ENCODE measurements at places on chromosomes 1 and 21. TPM values are rescaled to one million over a fixed set of nuclear protein-coding genes. Genes with fewer than 3 reads are reported as not detected.

DNA sequence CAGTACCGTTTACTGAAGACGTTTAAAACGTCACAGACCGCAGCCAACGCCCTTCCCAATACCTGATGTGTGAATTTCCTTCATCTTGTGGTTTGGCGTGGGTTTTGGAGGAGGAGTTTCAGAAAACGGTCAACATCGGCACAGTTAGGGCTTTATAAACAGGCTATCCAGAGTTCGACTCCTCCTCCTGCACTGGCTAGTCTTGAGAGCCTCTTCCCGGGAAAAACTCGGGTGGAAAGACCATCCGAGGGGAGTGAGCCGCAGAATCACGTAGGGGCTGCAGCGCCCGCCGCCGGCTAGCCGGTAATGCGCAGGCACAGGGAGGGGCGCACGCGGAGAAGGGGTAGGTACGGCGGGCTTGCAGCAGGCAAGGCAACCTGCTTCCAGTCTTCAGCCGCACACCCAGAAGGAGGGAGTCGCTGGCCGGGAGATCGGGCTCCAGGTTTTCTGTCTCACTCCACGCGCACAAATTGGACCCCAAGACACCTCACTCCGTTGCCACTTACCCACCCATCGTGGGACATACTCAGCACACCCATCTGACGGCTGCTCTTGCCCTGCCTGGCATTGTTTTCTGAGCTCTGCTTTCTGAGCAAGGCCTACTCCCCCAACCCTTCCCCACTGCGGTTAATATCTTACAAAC, 25.4 kb downstream of the SLC19A2 start:
- no peak for DNase-seq

DNA sequence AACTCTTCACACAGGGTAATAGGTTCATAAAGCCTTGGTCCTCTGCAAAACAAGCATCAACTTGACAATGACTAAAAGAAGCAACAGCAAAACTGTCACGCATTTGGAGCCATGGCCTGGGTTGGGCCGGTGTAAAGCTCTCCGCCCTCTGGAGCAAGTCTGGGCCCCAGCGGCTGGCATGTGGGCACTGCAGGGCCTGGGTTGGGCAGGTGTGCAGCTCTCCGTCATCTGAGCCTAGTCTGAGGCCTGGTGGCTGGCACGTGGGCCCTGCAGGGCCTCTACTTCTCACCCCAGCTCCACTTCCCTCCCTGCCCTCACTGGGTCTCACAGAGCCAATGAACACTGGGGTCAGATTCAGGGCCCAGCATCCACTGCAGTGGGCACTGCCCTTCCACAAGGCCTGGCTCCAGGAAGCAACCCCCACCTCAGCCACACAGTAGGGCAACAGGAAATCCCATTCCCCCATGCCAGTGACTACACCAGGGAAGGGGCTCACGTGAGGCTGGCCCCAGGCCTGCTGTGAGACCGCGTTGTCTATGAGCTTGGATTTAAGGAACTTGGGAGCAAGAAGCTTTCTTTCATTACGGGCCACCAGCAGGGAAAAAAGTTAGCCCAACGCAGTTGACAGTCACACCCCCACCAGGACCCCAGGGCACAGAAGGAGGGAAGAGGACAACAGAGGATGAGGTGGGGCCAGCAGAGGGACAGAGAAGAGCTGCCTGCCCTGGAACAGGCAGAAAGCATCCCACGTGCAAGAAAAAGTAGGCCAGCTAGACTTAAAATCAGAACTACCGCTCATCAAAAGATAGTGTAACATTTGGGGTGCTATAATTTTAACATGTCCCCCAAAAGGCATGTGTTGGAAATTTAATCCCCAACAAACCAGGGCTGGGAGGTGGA, 52.7 kb downstream of the NPHP4 start:
- no peak for DNase-seq

SLC9C2 gene
- total RNA-seq: 0.16 TPM

GRCh38 chr1:47424336-47424982, 8.4 kb downstream of the FOXE3 start:
- DNase-seq: no peak

GRCh38 chr1:22689505-22689904, 21.1 kb upstream of the EPHB2 start:
- no peak for DNase-seq

PAQR6 gene
- total RNA-seq: 1.4 TPM

GRCh38 chr1:244460197-244460596, 876 bp upstream of the CATSPERE start:
- no peak for DNase-seq

DNA sequence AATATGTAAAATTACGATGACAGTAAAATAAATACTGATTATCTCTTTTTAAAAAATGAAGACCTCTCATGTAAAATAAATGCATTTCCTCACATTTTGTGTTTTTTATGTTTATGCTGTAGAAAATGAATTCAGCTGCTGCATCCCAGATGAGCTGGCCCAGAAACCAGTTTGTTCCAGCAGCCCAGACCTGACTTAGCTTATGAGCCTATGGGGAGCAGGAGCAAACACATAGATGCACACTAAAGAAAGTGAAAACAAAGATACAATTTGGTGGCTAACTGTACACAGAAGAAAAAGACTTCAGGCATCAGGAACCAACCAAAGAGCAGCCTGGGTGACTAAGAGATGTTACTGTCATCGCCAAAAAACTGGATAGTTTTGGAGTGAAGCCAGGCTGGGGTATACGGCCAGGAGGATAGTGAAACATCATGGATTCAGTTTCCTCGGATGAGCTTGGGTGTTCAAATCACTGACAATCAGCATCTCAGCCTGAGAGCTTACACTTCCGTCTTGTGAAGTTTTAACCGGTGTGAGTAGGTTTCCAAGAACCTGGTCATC, 113.9 kb upstream of the BACE2 start:
- no peak for DNase-seq

DNA sequence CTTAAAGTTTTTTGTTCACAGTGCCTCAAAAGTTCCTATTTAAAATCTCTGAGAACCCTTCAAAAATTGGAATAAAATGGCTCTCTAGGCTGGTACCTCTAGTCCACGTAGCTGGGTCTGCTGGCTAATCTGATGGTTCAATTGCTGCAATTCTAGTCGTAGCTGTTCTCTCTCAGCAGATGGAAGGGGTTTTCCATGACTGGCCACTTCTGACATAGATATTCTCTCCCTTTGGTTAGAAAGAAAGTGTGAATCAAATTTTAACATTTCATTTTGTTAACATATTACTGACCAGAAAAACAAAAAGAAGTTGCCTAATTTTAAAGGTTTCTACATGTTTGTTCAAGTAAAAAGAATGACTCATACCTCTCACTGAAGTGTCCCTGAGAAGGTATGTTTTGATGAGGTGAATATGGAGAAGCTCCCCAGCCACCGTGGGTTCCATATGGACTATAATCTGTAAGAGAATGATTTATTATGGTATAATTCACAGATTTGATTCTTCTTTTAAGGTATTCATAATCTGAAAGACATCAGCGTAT, 29.3 kb upstream of the SERPINC1 start:
- DNase-seq: no peak

GPR52 gene
- 2.7 TPM for total RNA-seq

DNA sequence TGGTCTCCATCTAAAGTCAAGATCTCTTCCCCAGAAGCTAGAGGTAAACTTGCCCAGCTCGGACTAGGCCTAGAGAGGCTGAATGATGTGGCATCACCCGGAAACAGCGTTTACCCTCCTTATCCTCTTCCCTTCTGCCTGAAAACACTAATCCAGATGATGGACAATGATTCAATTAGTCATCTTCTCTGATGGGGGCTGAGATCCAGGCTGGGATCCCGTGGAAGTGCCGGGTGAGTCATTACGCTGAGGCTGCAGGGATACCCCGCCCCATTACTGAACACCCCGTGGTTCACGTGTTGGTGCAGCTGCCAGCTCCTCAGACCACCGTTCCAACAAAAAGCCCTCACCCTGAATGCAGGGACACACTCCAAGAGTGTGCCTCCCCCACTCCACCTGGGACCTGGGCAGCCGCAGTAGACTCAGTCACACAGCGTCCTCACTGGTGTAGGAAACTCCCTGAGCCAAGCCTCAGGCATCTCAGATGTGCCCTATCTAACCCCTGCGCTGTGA, 2.0 kb downstream of the S100A6 start:
- no peak for DNase-seq
